Stimulated activated CD4-positive, alpha-beta T cell treated with anti-CD3 and anti-CD28 coated beads, Interleukin-4, amount 100 ng/mL, for 48 hours (primary cell): ENCODE measurements at places on chromosomes 7 and 10.

- DNase-seq, result no peak
Observed at GRCh38 chr7:75567948-75568595, 76.0 kb downstream of the SPDYE5 start.

DNA sequence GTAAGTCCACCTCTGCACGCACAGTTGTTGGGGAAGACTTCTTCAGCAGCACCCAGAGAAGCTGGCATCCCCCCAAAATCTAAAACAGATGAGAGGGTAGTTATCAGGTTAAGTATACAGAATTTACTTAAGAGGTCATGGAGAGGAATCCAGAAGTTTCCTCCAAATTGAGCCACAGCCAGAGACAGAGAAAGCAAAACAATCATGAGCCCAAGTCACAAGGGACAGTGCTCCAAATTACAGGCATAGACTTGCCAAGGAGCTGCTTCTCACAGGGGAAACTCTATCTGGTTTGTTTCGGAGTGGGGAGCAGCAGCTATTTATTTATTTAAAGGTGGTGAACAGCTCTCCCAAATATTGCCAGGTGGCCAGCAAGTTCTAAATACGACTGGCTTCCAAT is 308.4 kb downstream of the SKIDA1 start:
- DNase-seq, result no peak

GRCh38 chr10:83835945-83836745 is 303.2 kb upstream of the GHITM start:
- DNase-seq, result no peak

DNA sequence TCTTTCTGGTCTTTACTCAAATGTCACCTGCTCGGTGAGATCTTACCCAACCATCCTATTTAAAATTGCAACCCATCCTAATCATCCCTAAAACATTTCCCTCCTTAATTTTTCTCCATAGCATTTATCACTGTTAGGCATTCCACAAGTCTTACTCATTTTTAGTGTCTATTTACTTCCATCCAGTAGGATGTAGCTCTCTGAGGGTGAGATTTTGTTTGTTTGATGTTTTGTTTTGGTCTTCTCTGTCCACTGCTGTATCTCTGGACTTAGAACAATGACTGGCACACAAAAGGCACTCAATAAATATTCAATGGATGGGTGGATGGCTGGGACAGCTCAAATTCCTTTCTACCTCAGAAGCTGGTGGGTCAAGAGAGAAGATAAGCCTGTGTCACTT is 15.8 kb upstream of the DUSP5 start:
- DNase-seq, result no peak

DNA sequence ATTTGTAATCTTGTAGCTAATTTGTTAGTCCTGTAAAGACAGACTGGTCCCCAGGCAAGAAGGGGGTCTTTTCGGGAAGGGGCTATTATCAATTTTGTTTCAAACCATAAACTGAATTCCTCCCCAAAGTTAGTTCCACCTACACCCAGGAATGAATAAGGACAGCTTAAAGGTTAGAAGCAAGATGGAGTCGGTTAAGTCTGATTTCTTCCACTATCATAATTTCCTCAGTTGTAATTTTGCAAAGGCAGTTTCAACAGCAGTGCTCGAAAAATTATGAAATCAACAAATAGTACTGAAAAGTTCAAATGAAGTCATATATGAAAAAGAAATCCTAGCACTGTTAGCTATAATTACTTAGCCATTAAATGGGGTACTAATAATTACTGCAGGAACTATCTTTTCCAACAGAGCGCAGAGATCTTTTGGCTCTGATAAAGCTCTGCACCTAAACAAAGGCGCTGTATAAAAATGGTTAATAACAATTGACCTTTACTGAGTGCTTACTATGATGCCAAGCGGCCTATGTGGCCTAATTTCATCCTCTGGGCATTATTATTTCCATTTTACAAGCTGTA is 756 bp upstream of the SEC24C start:
- no peak for DNase-seq

DNA sequence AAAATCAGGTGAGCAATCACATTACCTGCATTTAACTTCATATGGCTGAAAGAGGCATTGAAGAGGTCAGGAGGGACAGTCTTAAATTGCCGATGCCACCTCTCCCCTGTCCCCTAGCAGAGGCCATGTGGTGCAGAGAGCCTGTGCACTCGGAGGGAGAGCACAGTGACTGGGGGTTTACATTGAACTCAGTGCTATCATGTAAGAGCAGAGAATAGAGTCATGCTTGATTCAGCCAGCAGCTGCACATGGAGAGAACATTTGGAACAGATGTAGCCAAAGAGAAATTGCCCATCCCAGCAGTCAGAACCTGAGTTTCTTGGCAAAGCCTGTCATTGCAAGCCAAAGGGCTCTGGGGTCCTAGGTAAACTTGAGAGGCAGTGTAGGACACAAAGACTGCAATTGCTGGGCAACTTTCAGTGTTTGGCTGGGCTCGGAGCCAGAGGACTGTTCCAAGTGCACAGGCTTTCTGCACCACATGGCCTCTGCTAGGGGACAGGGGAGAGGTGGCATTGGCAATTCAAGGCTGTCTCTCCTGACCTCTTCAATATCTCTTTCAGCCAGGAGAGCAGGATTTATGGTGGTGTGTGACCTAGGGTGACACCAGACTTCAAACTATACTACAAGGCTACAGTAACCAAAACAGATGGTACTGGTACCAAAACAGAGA is 267.1 kb downstream of the REEP3 start:
- DNase-seq, result no peak

GRCh38 chr10:116947841-116948529 is 57.0 kb downstream of the SHTN1 start:
- DNase-seq, result no peak

DNA sequence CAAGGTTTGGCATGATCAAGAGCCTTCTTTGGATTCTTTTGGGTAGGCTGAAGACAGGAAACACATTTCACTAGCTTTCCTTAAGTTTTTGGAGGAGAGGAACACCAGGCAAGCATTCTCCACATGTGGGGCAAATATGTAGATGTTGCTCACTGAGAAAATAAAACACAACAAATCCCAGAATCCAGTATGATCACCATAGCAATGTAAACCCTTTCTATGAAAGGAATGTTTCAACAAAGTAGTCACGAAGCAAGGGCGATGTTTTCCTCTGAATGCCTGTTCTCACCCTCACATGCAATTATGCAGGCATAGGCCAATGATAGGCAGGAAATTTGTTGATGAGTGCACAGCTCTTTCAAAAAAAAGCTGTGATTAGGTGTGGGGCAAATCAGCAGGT is 20.5 kb upstream of the CEP41 start:
- no peak for DNase-seq

DNA sequence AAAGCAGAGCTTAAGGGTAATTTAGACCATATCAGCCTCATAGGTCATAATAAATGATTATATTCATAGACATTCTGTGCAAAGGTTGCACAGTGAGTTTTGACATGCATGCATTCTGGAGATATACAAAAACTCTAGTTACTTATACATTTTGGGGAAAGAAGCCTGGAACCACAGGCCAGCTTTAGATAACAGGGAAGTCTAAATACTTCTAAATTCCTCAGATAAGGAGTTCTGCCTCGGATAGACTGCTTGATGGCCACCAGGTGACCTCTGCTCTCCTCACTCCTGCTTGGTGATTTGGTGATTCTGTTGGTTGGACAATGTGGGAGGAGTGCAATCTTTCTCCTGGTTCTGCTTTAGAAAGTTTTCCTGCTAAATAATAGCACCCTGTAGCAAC is 77.9 kb downstream of the SGMS1 start:
- DNase-seq, result no peak

DNA sequence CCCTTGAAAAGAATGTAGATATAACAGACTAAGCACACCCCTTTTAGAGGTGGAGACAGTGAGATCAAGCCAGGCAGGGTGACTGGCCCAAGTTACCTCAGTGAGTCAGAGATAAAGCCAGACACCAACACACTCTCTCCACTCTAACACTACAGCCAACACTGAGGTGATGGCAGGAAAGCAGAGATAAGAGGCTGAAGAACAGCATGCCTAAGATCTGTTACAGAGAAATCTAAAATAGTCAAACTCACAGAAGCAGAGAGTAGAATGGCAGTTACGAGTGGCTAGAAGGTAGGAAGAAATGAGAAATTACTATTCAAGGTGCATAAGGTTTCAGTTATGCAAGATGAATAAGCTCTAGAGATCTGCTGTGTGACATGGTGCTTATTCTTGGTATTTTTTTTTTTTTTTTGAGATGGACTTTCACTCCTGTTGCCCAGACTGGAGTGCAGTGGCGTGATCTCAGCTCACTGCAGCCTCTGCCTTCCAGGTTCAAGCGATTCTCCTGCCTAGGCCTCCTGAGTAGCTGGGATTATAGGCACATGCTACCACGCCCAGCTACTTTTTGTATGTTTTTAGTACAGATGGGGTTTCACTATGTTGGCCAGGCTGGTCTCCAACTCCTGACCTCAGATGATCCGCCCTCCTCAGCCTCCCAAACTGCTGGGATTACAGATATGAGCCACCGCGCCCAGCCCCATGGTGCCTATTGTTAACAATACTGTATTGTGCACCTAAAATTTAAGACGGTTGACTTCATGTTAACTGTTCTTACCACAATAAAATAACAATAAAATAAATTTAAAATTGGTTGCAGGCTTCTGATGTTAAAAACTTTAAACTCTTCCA is 28.7 kb downstream of the ICA1 start:
- no peak for DNase-seq

GRCh38 chr7:85521108-85521694 is 334.3 kb upstream of the SEMA3D start:
- no peak for DNase-seq

DNA sequence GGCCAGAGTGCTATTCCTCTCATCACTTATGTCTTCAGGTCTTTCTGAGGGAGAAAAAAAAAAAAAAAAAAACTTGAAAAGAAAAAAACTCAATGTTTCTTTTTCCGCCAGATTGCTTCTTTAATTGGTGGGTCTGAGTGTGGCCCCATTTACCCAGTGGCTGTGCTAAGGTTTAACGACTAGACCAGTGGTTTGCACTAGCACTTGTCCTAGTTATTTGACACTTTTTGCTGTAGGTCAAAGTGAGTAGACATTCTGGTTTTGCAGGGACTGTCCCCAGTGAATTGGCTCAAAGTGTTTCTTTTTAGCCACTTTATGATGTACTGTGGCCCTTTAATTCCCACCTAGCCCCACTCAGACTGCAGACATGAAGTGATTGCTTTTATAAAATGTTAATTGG is 273.3 kb downstream of the PTEN start:
- DNase-seq, result no peak

DNA sequence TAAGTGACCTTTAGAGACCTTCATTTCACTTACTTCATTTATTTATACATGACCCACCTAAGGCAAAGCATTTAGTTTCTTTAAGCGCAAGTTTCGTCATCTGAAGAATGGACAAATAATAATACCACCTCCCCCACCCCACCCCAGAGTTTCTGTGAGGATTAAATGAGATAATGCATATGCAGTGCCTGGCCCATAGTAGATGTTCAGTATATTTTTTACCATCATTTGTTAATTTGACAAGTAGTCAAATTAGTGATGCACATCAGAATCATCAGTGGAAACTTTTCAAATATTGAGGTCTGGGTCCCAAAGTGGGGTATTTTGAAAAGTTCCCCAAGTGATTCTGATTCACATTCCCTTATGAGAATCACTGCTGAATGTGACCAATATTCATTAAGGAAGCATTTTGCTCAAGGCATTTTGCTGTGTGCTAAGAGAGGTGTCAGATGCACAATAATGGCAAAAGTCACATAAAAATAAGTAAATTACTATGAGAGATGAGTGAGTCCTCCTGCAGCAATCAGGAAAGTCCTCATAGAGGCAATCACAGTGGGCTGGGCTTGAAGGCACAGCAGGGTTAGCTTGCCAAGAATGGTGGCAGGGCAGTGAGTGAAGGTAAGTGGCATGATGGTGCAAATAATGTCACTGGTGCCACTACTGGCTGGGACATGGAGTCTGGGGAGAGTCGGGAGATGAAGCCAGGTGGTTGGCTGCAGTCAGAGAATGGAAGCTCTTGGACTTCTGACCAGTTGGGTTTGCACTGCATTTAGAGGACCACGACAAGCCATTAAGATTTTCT is 244.1 kb downstream of the PTEN start:
- no peak for DNase-seq

DNA sequence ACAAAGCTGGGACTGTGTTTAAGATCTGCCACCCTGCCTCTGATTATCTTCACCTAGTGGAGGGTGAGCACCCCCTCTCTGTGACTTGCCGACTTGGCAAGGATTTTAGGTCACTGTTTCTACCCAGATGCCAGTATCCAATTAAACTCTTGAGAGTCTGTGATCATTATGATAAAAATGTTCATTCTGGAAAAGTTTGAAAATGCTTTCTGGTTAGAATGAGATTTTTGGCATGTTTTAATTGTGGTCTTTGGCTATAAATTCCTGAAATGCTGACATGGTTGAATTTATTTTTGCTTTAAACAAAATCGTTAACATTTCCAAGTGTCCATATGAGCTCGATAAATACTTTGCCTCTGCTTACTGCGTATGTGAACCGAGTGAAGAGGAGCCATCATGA is 221.4 kb downstream of the BICC1 start:
- DNase-seq, result no peak

DNA sequence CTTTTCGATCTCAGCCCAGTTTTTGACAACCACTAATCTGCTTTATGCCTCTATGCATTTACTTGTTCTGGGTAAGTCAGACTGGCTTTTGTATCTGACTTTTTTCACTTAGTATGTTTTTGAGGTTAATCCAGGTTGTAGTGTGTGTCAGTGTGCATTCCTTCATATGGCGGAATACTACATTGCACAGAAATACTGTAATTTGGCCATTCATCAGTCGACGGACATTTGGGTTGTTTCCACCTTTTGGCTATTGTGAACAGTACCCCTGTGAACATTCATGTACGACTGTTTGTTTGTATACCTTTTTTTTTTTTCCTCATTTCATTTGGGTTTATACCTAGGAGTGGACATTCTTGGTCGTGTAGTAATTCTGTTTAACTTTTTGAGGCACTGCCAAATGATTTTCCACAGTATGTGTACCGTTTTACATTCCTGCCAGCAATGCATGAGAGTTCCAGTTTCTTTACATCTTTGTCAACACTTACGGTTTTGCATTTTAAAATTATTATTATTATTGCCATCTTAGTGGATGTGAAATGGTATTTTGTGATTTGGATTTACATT is 57.4 kb downstream of the MKLN1 start:
- DNase-seq, result no peak

- DNase-seq, result no peak
Observed at GRCh38 chr7:7992506-7992905, 23.9 kb downstream of the GLCCI1 start.

GRCh38 chr10:71757399-71757922 is 15.9 kb downstream of the VSIR start:
- DNase-seq, result no peak

GRCh38 chr10:102776779-102777456 is 33.2 kb downstream of the WBP1L start:
- no peak for DNase-seq

GRCh38 chr10:7111561-7111960 is 299.3 kb downstream of the SFMBT2 start:
- no peak for DNase-seq

- no peak for DNase-seq
Observed at GRCh38 chr7:112202816-112203215, 3.4 kb downstream of the DOCK4 start.

DNA sequence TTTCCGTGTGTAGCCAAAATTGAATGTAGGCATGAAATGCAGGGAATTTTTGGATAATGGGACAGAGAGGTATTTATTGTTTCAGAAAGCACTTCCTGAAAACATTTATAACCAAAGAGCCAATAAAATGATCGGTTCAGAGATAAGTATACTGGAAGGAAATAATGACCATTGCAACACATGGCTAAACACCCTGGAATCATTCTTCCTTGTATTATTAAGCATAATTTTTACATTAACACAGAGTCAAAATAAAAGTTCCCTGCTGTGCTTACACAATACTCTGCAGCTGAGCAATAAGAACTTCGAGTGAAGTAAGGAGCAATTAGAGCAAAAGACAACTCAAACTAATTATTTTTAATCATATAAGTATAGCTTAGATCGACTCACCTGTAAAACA is 648.3 kb downstream of the TNS3 start:
- no peak for DNase-seq
